Renal cortex interstitium (tissue), 15 donors: ENCODE measurements at places on chromosomes 5 and 9. TPM values are rescaled to one million over a fixed set of nuclear protein-coding genes. Genes with fewer than 3 reads are reported as not detected.
A peak's percentile ranks its signal among the peaks of the same experiment; 100 is the strongest.

- no peak for DNase-seq
Observed at GRCh38 chr5:166834246-166834645, 1457.2 kb upstream of the WWC1 start.

GRCh38 chr5:107739661-107740060, 68.9 kb upstream of the EFNA5 start:
- no peak for DNase-seq

DNA sequence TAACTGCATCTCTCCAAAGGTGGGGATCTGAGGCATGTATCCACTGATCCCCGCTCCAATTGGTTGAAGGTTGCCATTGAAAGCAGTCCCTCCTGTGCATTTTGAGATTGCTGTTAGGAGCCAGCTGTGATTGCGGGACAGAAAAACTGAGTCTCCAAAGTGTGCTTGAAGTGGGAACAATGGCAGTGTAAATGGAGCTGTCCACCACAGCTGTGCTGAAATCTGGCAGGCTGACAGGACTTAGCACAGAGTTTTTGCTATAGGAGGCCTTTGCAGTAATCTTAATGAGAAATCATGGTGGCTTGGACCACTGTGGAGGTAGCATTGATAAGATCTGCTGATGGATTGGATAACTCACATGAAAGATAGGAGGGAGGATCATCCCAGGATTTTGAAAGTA, 3.3 kb downstream of the RNF20 start:
- peak; percentile 47 for DNase-seq

GRCh38 chr9:6739218-6739617, 18.6 kb upstream of the KDM4C start:
- DNase-seq = no peak

DNA sequence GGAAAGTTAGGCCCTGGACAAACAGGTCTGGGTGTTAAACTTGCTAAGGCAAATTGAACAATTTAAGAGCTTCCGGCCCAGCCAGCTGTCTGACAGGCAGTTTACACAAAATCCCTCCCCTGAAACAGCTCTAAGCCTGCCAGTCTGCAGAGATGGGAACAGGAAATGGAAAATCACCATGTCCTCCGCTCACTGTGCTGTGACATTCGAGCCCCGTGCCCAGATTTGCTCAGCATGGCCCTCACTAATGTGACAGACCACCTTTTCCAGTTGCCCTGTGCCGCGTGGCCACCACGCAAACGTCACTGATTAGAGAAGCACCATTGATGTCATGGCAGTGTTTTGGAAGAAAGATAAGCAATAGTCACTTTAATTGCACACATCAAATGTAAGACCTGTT, 41.0 kb downstream of the CCNJL start:
- no peak for DNase-seq

DNA sequence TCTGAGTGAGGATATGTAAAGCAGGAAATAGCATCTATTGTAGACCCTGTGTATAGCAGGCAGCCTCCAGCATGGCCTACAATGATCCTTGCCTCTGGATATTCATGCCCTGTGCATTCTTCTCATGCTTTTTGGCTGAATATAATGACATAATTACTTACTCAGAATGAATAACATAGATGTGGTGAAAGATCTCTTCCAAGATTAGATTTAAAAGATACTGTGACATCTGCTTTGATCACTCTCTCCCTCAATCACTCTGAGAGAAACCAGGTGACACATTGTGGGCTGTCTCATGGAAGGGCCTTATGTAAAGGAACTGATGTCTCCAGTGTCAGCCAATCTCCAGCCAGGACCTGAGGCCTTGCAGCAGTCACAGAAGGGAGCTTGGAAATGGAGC, 376.7 kb downstream of the DNAH5 start:
- no peak for DNase-seq

DNA sequence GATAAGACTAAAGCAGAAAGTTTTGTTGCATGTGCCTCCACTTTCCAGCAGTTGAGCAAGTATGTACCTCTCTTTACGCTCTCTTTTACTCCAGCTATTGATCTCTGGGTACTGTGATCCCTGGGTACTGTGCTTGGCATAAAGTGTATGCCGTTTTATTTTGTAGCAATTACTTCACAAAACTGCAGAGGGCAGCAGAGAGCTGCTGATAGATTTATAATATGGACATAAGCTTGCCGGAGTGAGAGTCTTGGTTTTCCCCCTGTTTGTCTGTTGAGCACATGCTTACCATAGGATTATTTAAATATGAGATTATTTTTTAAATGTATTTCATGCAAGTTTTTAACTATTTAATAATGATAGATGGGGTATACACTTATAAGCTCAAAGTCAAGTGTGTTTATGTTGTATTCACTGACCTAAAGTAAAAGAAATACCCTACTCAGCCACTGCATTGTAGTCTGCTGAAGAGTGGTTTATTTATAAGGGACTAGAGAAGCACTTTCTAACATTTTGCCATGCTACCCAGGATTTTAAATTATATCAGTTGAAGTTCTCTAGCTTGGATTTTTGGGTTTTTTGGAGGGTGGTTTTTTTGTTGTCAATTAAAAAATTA, 13.0 kb downstream of the TTC1 start:
- DNase-seq = peak; percentile 57

GRCh38 chr9:15231788-15232635, 75.0 kb downstream of the TTC39B start:
- no peak for DNase-seq

- DNase-seq = no peak
Observed at GRCh38 chr5:10046676-10047075, 203.0 kb downstream of the ATPSCKMT start.

The NME5 gene
- polyA plus RNA-seq = 26.4 TPM
